CD4-positive, alpha-beta memory T cell (primary cell): ENCODE measurements at places on chromosomes 4 and X. TPM values are rescaled to one million over a fixed set of nuclear protein-coding genes. Genes with fewer than 3 reads are reported as not detected.
A peak's percentile ranks its signal among the peaks of the same experiment; 100 is the strongest.

Gene AMOT
- 4.3 TPM for total RNA-seq

Gene BOD1L1
- 72.3 TPM for total RNA-seq

Gene CRLF2
- 0.19 TPM for total RNA-seq

Gene RGN
- not detected for total RNA-seq

Gene BEX3
- 52.7 TPM for total RNA-seq

Gene SSX4
- total RNA-seq = not detected

Gene ITM2A
- total RNA-seq = 147 TPM

Gene KLF8
- total RNA-seq = 7.0 TPM

Gene ACE2
- total RNA-seq = not detected

Gene XAGE2
- total RNA-seq = not detected

Gene GAGE1
- not detected for total RNA-seq

Gene TMEM164
- total RNA-seq = 17.2 TPM

- no peaks in the 10 kb centered on the region for H3K36me3 ChIP-seq
- no peaks in the 10 kb centered on the region for H3K27me3 ChIP-seq
- H3K27ac ChIP-seq = no peak overlapping the region
These were observed 123.8 kb downstream of the LUZP4 start for GRCh38 chrX:115413246-115413878.

- H3K4me3 ChIP-seq = no peak overlapping the region
- no peaks in the 10 kb centered on the region for H3K4me1 ChIP-seq
- no peak for DNase-seq
- no peaks in the 10 kb centered on the region for H3K27me3 ChIP-seq
- peaks cover 5% of the 10 kb centered on the region for H3K36me3 ChIP-seq
These were observed 45.0 kb downstream of the NAF1 start for GRCh38 chr4:163121689-163122088.

DNA sequence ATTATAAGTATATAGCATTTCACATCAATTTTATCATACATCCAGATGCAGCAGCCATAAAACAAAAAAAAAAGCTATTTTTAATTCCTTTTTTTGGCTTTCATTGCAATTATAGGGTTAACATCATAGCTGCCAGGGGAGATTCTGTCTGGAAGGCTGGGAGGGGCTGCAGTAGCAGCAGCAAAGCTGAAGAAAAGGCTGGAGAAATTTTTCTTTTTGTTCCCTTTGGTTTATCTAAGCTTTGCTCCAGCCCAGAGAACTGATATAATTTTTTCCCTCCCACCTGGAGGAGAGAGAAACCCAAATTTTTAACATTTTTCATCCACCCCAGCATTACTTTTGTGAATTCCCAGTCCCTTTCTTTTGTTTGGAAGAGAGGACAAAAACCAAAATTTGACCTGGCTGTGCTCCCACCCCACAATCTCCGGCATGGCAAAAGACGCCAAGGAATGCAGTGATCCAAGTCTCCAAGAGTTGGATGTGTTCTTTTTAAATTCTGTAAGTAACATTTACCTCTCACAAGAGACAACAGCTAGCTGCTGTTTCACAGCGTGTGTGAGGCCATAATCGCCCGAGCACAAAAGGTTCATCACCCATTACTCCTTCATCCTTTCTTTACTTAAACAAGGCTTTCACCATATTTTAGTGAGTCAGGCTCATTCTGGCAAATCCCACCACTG, 25.1 kb upstream of the FAM156A start:
- H3K36me3 ChIP-seq = no peaks in the 10 kb centered on the region
- no peak overlapping the region for H3K27ac ChIP-seq
- no peaks in the 10 kb centered on the region for H3K27me3 ChIP-seq
- no peak overlapping the region for H3K4me3 ChIP-seq
- DNase-seq = no peak

GRCh38 chrX:140724309-140724708, 14.8 kb downstream of the LINC00632 start:
- no peak for DNase-seq
- H3K36me3 ChIP-seq = no peaks in the 10 kb centered on the region
- no peaks in the 10 kb centered on the region for H3K4me1 ChIP-seq
- no peak overlapping the region for H3K27ac ChIP-seq

DNA sequence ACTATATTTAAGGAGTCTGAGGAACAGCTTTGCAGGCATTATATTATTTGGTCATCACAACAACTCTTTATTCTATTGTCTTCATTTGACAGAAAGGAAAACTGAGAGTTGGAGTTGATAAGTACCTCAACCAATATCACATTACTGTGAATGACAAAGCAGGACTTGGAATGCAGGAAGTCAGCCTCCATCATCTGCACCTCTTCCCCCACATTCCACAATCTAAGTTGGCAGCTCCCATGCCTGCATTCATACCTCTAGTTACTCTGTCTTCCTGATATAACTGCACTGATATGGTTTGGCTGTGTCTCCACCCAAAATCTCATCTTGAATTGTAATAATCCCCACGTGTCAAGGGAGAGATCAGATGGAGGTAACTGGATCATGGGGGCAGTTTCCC, 356.7 kb downstream of the GALNTL6 start:
- no peaks in the 10 kb centered on the region for H3K36me3 ChIP-seq
- no peak overlapping the region for H3K27ac ChIP-seq
- H3K4me1 ChIP-seq = no peaks in the 10 kb centered on the region
- no peaks in the 10 kb centered on the region for H3K27me3 ChIP-seq

DNA sequence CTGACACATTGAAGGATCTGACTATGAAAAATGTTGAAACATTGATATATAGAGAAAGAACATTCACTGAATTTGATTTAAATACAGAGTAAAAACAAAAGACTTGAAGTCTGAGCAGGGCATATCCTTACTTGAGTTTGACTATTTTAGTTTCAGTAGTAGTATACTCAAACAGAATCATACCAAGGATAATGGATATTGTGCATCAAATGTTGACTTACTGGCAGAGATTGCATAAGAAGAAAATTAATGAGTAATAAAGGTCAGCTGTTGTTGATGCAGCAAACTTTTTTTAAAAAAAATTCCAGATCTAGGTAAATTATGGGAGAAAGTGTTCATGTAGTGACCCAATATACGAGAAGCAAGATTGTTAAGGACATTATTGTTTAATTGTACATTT, 94.5 kb upstream of the APOOL start:
- no peaks in the 10 kb centered on the region for H3K4me1 ChIP-seq
- H3K4me3 ChIP-seq = no peak overlapping the region
- H3K27ac ChIP-seq = no peak overlapping the region
- no peaks in the 10 kb centered on the region for H3K36me3 ChIP-seq
- no peak for DNase-seq

GRCh38 chr4:152454398-152455011, 81.4 kb downstream of the FBXW7 start:
- no peak overlapping the region for H3K4me3 ChIP-seq
- no peak overlapping the region for H3K27ac ChIP-seq
- peaks cover 23% of the 10 kb centered on the region for H3K4me1 ChIP-seq

DNA sequence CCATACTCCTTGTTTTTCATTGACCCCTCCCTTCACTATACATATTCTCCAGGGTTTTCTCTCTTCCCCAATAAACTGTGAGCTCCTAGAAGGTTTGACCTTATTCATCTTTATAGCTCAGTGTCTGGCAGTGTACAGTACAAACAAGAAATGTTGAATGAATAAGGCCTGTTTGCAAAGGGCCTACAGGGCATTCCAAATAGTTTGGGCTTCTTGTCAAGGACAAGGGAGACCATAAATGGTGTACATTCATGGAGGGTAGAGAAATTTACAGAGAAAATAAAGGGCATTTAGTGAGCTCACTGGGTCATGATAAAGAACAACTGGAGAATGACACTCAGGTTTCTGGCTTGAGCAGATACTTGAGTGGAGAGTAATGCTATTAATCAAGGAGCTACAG, 47.5 kb upstream of the EIF1AX start:
- H3K4me1 ChIP-seq = no peaks in the 10 kb centered on the region
- no peaks in the 10 kb centered on the region for H3K27me3 ChIP-seq
- no peak overlapping the region for H3K4me3 ChIP-seq
- peaks cover 9% of the 10 kb centered on the region for H3K36me3 ChIP-seq

DNA sequence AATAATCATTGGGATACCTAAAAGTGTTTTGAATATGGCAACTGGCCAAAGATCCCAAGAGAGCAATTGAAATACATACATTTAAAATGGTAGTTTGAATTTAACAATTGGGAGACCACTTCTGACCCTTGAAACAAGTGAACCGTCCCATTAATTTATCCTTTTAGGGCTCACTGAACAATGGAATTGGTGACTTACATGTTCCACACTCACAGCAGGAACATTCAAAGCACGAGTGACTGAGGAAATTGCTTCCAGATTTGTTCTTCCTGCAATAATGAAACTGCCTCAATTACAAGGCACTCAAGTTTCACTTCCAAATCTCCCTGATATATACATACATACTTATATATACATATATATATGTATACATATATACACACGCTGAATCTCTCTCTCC, 20.6 kb downstream of the SLC39A8 start:
- DNase-seq = no peak
- no peak overlapping the region for H3K27ac ChIP-seq
- no peaks in the 10 kb centered on the region for H3K27me3 ChIP-seq
- H3K4me3 ChIP-seq = no peak overlapping the region
- H3K4me1 ChIP-seq = no peaks in the 10 kb centered on the region

- H3K36me3 ChIP-seq = no peaks in the 10 kb centered on the region
- no peaks in the 10 kb centered on the region for H3K27me3 ChIP-seq
- no peak for DNase-seq
- H3K27ac ChIP-seq = no peak overlapping the region
- no peak overlapping the region for H3K4me3 ChIP-seq
- H3K4me1 ChIP-seq = no peaks in the 10 kb centered on the region
These were observed 82.3 kb upstream of the PPARGC1A start for GRCh38 chr4:23972187-23972586.

- no peaks in the 10 kb centered on the region for H3K27me3 ChIP-seq
- H3K4me3 ChIP-seq = no peak overlapping the region
- no peak for DNase-seq
- H3K4me1 ChIP-seq = no peaks in the 10 kb centered on the region
- no peak overlapping the region for H3K27ac ChIP-seq
- H3K36me3 ChIP-seq = no peaks in the 10 kb centered on the region
These were observed 84.9 kb upstream of the TBL1X start for GRCh38 chrX:9379697-9380551.

- no peaks in the 10 kb centered on the region for H3K36me3 ChIP-seq
- H3K27me3 ChIP-seq = no peaks in the 10 kb centered on the region
- H3K27ac ChIP-seq = no peak overlapping the region
- H3K4me1 ChIP-seq = no peaks in the 10 kb centered on the region
- no peak for DNase-seq
These were observed 14.1 kb downstream of the MAGEB1 start for GRCh38 chrX:30261012-30261411.

DNA sequence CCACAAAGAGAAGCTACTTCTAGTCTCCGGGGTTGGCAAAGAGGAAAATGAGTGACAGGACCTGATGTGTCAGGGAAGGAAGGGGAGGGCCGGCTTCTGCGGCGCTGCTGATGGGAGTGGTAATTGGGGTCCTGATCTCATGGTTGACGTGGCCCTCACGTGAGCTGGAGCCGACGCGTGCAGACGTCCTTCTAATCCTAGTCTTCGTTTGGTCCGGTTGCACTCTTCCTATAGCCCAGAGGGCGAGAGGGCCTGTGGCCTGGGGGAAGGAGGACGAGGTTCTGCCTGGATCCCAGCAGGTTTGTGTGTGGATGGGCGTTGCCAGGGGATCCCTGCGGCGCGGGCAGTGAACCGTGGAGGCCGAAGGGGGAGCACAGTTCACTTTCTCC, at the start of gene ARMCX1:
Gene ARMCX1, plus strand, starts transcription at position 186 of the 389 bp plus-strand sequence. CDS start 2,384 bp downstream, outside the sequence.
- DNase-seq = peak; percentile 4
- H3K36me3 ChIP-seq = no peaks in the 10 kb centered on the region
- no peak within 1 kb of the TSS for H3K27ac ChIP-seq
- no peak within 1 kb of the TSS for H3K4me3 ChIP-seq
- H3K4me1 ChIP-seq = no peaks in the 10 kb centered on the region
- no peaks in the 10 kb centered on the region for H3K27me3 ChIP-seq
